CD4-positive, alpha-beta T cell treated with Interleukin-2 at 100 ng/mL for 4 hours (primary cell): ENCODE measurements at places on chromosomes 3 and 15.
A peak's percentile ranks its signal among the peaks of the same experiment; 100 is the strongest.

GRCh38 chr3:83946049-83946448, 1012.7 kb upstream of the CADM2 start:
- DNase-seq = no peak

GRCh38 chr15:64686130-64686735, 89.2 kb downstream of the RBPMS2 start:
- DNase-seq = peak; percentile 63

DNA sequence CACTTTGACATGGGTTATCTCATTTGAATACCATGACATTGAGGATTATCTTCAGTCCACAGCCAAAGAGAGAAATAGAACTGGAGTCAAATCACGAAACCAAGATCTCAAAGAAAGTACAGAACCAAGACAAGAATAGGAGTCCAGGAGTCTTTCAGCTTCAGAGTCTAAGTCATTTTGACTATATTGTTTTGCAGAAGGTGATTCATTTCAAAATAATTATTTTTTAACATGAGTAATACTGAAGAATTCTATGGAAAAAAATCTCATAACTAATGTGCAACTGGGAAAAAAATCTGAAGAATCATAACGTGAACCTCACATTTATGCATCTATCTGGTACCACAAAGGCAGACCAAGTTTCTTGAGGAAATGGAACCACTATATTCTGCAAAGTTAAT, 60.3 kb downstream of the UBE3A start:
- no peak for DNase-seq

DNA sequence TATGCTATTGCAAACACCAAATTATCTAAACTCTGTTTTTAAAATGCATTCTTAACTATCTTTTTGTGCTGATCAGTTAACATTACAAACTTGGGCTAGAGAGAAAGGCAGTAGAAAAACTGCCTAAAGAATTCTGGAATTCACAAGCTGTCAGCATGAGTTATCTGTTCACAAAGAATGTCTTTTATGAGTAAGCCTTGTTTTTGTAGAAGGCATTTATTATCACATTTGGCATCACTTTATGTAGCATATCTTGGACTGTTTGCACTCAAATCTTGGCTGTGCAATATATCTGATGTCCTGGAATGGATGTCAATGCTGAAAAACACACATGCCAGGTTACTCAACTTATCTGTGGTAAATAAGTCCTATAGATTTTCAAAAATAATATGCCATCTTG, 15.5 kb upstream of the BCHE start:
- DNase-seq = no peak

DNA sequence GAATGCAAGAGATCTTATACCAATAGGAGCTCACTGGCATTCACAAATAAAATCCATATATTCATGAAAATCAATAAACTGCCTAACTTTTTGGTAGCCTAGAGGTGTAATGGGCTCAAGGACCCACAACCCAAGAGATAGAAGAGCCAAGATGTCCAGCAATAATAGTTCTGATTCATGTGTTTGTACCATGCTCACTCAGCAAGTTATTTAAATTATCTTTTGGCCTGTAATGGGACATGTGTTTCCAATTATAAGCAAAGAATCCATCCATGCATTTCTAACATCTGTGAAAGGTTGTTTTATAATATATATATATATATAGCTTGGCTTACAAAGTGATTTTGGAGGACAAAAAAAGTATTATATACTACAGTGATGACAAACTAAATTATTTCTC, 29.7 kb upstream of the SHC4 start:
- DNase-seq = no peak

DNA sequence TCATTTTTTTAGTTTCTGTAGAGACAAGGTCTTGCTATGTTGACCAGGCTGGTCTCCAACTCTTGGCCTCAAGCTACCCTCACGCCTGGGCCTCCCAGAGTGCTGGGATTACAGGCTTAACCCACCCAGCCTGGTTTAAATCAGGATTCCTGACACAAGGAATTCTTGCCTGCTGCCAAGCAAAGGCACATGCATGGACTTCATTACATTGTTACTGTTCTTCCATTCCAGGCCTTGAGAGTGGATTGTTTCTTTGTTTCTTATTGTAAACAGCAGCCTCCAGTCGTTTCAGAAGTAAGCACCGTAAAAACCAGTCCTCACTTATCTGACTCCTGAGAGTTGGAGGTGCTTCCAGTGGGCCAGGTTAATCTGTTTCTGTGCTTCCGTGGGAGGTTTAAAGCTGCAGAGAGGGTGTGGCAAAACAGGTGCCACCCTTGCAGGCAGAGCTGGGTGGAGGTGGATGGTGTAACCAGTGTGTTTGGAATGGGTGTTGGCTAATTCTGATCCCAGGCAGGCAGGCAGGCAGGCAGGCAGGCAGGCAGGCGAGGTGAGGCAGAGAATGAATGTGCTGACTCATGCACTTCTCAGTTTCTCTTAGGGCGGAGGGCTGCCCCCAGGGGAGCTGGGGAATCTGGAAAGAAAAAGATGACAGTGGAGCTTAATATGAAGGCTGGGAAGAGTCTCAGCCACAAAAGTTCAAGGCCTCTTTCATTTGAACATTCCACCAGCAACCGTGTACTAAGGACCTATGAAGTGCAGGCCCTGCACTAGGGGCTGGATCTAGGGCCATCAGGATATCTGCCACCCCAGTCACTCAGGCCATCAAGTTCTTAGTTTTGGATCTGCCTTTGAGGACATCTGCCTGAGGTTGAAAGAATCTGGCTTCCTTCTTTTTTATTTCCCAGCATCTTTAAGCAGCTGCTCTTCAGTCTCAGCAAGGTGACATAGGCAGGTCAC, 37.0 kb upstream of the CDCP1 start:
- DNase-seq = no peak

GRCh38 chr3:72903004-72903403, 15.2 kb downstream of the GXYLT2 start:
- DNase-seq = no peak

GRCh38 chr15:69565066-69565655, 112.5 kb downstream of the RPLP1 start:
- DNase-seq = no peak

- no peak for DNase-seq
Measured at GRCh38 chr3:128174675-128175590, 21.7 kb downstream of the EEFSEC start.

GRCh38 chr15:43881944-43882343, 55.1 kb downstream of the WDR76 start:
- no peak for DNase-seq

- DNase-seq = no peak
Measured at GRCh38 chr3:64218746-64219145, 6.5 kb downstream of the PRICKLE2 start.

DNA sequence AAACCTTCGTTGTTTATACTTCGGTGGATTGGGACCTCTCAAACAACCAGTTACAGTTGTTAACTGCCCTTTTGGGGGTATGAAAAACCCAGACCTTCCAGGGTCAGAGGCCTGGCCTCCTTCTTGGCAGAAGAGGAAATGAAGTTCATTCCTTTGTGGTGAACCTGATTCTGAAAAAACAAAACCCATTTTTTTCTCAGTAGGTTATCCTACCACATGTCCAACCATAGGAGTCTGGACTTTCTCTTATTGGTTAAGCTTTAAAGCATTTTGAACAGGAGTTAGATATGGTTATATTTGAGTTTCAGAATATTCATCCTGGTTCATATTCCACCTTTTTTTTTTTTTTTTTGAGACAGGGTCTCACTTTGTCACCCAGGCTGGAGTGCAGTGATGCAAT, 7.2 kb upstream of the LACTB start:
- no peak for DNase-seq

GRCh38 chr15:25739687-25740121, 123.4 kb downstream of the ATP10A start:
- peak; percentile 29 for DNase-seq

DNA sequence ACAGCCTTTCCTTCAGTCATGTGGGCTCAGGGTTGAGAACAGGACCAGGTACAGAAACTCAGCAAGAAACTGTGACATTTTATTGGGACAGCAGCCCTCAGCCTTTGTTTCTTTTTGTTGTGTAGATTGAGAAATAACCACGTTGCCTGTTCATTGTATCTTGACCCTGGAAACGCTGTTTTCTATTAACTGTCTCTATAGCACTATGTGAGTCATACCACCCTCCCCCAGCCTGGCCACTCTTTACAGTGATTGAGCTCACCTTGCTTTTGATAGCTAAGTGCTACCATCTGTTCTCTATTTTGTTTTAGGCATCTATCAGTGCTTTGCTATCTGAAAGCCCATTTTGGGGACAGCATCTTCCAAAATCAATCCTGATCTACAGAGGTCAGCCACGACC, 127.9 kb downstream of the CD47 start:
- no peak for DNase-seq

DNA sequence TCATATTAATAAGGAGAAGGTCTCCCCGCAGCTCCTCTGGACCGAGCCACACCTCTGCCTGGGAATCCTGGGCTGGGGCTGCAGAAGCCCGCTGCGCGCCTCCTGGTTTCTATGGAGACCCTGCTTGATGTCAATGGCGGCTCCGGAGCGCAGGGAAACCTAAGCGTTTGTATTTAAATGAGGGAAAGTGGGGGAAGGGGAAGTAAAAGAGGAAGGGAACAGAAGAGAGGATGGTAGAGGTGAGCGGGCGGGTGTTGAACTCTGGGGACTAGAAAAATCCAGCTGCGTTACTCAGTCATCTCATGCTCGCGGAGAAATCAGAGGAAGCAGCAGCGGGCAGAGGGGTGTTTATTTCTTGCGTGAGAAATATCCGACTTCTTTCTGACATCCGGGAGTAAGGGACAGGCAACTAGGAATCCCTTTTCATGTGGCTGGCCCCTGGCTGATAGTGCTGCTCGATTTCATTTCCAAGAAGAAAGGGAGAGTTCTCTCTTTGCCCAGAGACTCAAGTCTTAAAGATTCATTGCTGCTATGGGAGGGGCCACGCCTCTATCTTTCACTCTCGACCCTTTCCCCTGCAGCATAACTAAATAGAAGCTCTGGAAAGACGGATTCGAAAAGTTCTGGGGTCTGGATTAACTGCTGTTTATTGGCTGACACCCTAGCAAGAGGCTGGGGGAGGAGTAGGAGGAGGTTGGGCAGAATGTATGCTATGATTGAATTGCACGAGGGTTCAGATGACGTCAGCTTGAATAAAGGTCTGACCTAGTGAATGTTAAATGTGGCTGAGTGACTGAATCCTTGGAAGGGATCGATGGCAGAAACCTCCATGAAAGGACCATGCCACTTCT, 110.5 kb upstream of the GAP43 start:
- DNase-seq = peak; percentile 14

DNA sequence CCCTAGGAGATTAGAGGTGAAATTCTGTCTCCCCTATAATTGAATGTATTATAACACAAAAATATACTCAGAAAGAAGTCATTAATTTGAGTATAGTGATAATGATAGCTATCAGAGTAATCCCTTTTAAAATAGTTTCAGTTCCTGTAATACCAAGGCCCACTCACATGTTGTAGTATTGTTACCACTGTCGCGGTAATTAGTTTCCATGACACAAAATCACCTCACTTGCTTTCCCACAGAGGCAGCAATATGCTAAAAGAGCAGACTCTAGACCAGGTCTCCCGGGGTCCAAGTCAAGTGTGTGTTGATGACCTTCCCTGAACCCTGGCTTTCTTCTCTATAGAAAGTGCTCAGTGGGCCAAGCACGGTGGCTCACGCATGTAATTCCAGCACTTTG, 39.5 kb upstream of the NSMCE3 start:
- DNase-seq = no peak
